ENCODE measurements at places on chromosomes 4 and X.

GRCh38 chr4:178556796-178557195 is 1114.6 kb upstream of the AGA start:
- no peak for DNase-seq

DNA sequence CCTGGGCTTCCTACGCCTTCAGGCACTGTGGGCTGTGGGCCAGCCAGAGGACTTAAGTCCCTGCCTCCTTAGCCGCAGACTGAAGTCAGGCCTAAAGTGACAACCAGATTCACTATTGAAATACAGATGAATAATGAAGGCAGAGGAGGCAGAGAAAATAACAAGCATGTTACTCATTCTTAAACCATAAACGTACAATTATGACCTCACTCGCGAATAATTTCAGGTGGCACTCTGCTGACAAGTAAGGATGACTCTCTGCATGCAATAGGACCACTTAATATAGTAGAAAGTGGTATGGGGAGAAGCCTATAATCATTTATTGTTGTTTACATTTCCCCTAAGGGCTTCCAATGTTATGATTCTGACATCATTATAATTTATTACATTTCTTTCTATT is 409.2 kb upstream of the FGF13 start:
- DNase-seq: no peak

GRCh38 chr4:183986971-183987946 is 82.2 kb downstream of the STOX2 start:
- DNase-seq: no peak

DNA sequence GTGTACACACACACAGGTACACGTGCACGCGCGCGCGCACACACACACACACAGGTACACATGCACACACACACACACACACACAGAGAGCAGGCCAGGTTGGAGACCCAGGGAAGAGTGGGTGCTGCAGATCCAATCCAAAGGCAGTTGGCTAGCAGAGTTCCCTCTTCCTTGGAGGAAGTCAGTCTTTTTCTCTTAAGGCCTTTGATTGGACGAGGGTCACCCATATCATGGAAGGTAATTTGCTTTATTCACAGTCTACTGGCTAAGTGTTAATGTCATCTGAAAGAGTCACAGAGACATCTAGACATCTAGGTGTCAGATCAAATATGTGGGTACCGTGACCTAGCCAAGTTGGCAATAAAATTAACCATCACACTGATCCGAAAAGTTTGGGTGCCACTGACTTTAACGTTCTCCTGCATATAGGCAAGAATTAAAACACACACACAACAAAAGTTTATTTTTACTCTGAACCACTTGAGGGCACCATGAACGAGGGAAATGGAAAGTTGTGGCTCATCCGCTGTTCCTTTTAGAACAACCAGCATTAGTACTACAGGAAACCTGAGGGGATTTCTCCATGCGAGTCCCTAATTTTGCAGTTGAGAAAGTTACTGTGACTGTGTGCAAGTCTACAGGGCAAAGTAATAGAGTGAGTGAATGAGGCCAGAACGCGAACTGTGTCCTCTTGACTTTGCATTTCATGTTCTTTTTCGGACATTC is 66.0 kb upstream of the STOX2 start:
- no peak for DNase-seq

GRCh38 chr4:163911891-163912290 is 417.4 kb downstream of the TMA16 start:
- no peak for DNase-seq
